ENCODE measurements at places on chromosomes 11 and 22. TPM values are rescaled to one million over a fixed set of nuclear protein-coding genes. Genes with fewer than 3 reads are reported as not detected.

SLC17A6 gene
- not detected for total RNA-seq

MS4A13 gene
- not detected for total RNA-seq

OR52E8 gene
- total RNA-seq: not detected

MRGPRX3 gene
- 0.13 TPM for total RNA-seq

XKR3 gene
- not detected for total RNA-seq

Data from bronchial epithelial cell (primary cell).